ENCODE measurements at places on chromosomes 12 and 14.

- no peaks in the 10 kb centered on the region for H3K36me3 ChIP-seq
- H3K27ac ChIP-seq = no peak overlapping the region
- H3K4me3 ChIP-seq = no peak overlapping the region
- no peak for DNase-seq
- H3K4me1 ChIP-seq = no peaks in the 10 kb centered on the region
Measured at GRCh38 chr12:4454315-4454860, 8.8 kb upstream of the FGF6 start.

DNA sequence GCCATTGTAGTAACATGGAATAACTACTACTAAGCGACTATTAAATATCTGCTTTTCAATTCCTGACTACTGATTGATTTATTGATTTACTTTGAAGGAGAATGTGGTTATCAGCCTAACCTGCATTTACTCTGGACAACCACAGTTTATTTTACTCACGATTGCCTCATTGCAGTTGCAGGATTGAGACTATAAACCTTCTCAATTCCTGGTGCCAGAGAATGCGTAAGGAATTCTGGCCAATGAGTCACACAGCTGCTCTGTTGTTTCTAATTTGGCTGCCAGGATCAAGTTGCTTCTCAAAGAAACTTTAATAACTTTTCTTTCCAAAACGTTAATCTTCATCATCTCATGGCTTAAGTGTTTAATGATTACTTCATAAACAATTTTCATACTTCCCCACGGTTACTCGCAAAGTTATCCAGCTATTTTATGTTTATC, 13.1 kb upstream of the TMTC1 start:
- H3K4me3 ChIP-seq = no peak overlapping the region
- H3K27me3 ChIP-seq = peaks cover 13% of the 10 kb centered on the region
- H3K4me1 ChIP-seq = no peaks in the 10 kb centered on the region
- DNase-seq = no peak

GRCh38 chr14:96989306-96989705, 192.1 kb downstream of the VRK1 start:
- H3K4me3 ChIP-seq = no peak overlapping the region
- H3K27me3 ChIP-seq = peaks cover 22% of the 10 kb centered on the region
- no peak overlapping the region for H3K27ac ChIP-seq
- DNase-seq = no peak
- H3K36me3 ChIP-seq = peaks cover 2% of the 10 kb centered on the region

DNA sequence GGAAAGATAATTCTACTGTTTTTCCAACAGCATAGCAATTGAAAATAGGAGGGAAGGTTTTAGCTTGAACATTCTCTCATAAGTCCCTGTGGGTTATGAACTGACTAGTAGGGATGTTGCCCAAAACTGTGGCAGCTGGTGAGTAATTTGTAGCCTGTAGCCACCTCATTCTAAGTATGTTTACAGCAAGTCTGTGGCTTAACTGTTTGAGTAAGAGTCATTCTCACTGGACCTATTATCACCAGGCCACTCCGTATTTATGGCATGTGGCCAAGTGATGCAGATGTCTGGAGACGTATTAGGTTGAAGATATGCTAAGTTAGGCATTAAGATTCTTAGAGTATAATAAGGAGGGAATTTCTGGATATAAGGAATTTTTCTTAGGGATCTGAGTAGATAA, 458.3 kb downstream of the ETNK1 start:
- H3K27ac ChIP-seq = no peak overlapping the region
- DNase-seq = no peak
- no peaks in the 10 kb centered on the region for H3K36me3 ChIP-seq
- no peak overlapping the region for H3K4me3 ChIP-seq
- no peaks in the 10 kb centered on the region for H3K27me3 ChIP-seq

- no peak for DNase-seq
- H3K27ac ChIP-seq = no peak overlapping the region
- no peak overlapping the region for H3K4me3 ChIP-seq
- H3K4me1 ChIP-seq = no peaks in the 10 kb centered on the region
- H3K36me3 ChIP-seq = no peaks in the 10 kb centered on the region
- H3K27me3 ChIP-seq = peaks cover 16% of the 10 kb centered on the region
Measured at GRCh38 chr14:95226801-95227200, 69.5 kb upstream of the DICER1 start.

Data from central memory CD8-positive, alpha-beta T cell (primary cell).